Activated CD4-positive, alpha-beta T cell treated with anti-CD3 and anti-CD28 coated beads for 4 hours (primary cell): ENCODE measurements at places on chromosomes 1 and 21.

GRCh38 chr1:225868631-225869330 is 13.4 kb downstream of the TMEM63A start:
- DNase-seq, result no peak

DNA sequence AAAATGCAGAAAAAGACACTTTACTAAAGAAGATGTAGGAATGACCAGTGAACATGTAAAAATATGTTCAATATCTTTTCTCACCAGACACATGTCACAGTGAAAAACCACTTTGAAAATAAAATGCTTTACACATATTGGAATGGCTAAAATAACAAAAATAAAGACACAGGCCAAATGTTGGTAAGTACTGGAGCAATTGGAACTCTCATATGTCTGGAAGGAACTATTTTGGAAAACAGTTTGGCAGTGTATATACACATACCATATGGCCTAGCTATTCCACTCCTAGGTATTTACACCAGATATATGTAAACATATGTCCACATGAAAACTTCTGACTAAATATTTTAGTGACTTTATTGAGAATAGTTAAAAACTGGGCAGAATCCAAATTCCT is 927.2 kb downstream of the BRINP3 start:
- DNase-seq, result no peak

- DNase-seq, result no peak
Observed at GRCh38 chr1:224632921-224633321, 16.8 kb downstream of the CNIH3 start.

DNA sequence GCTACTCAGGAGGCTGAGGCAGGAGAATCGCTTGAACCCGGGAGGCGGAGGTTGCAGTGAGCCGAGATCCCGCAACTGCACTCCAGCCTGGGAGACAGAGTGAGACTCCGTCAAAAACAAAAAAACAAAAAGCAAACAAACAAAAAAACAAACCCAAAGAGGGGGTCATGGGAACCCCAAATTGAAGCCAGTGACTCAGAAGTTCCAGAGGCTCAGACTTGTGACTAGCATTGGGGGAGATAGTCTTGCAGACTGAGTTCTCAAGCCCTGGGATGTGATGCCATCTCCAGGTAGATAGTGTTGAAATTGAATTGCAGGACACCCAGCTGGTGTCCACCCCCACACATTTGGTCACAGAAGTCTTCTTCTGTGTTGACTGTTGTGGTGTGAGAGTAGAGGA is 24.9 kb upstream of the ENO1 start:
- DNase-seq, result no peak

DNA sequence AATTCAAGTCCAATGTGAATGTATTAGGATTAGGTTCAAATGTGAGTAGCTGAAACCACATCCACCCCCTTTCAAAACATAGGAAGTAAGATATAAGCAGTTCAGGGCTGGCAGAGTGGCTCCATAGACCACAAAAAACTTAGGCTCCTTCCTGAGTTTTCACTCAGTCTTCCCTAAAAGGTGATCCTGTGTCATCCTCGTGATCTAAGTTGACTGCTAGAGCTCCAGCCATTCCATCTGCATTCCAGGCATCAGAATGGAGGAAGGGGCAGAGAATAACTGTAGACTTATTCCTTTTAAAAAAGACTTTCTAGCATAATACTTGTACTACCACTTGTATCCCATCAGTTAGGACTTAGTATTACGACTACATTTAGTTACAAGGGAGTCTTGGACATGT is 204.1 kb downstream of the PBX1 start:
- no peak for DNase-seq

DNA sequence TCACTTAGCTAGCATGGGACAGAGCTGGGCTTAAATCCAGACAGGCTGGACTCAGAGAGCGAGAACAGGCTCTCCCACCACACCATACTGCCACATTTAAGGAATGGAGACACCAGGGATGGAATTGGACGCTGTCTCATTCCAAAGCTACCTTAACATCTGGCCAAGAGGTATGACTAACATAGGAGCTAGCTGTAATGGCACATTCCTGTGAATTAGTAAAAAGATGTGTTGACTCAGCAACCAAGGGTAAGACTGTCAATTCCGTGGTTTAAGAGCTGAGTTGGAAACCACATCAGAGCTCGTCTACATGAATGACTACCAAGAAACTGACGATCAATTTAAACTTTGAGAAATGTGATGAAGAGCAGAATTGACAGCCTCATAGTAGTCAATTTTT is 8.3 kb upstream of the TNFRSF9 start:
- peak; percentile 36 for DNase-seq

DNA sequence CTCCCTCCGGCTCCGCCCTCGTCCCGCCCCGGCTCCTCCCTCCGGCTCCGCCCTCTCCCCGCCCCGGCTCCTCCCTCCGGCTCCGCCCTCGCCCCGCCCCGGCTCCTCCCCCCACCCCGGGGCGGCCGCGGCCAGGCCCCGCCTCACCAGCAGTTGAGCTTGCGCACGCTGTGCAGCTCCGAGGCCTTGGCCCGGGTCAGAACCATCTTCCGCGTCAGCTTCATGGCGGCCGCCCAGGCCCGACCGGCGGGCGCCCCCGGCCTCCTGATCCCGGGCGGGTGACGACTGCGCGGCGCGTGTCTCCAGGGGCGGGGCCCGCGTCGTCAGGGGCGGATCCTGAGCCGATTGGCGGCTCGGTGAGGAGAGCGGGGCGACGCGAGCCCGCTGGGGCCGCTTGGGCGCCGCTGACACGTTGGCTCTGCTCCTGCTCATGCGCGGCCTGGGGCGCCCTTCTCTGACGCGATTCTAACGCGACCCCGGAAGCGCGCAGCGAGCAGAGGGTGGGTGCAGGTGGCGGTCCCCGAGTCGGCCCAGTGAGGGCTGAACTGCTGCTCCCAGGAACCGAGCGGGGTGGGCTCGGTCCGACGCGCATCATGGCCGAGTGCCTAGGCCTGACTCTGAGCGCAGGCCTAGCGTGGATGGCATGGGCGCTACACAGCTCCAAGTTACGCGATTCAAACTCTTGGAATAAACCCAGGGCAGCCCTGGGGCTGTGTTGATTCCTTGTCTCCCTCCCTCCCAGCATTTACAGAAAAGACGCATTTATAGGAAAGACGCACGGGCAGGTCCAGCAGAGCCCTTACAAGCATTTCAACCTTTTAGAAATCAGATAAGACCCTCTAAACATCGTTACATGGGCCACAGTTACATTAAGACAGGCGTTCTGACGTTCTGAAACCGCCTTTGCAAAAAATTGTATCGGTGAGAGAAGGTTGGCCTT is at the start of gene CFAP410:
Gene CFAP410 (minus strand): TSS at position 420 of the 940 bp plus-strand sequence. CDS start 196 bp downstream, at position 224.
- DNase-seq, result peak; percentile 92

DNA sequence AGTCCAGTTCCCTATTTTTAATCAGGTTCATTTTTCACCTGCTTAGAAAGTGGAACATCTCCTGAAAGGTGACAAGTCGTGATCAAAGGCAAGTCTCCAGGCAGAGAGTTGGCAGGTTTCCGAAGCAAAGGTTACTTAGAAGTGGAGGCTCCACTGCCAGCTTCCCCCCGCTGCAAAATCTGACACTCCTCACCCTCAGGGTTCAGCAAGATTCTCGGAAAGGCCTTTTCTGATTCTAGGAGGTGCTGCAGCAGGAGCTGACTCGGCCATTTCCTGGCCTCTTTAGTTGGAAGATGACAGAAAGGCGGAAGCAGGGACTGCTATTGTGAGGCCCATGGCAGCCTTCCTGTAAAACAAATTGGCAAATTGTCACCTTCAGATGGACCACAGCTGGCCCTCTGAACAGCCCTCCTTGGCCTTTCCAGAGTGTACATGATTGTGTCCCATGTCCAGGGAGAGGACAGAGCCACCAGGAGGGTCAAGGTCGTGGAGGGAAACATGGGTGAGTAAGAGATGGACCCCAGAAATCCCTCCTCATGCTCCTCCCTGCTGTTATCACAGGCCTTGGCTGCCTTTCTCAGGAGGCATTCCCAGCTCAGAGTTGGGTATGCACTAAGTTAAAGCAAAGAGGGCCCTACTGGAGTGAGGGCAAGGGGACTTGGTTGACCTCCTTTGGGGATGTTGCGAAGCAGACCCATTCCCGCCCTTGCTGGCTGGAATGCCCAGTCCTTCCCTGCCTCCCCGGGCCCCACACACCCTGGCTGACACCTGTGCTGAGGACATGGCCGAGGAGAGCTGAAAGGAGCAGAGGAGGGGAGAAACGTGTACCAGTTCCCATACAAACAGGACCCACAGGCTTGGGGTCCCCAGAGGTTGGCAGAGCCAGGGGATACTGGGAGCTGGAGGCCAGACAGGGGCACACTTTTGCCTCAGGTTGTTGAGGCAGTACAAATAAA is 115.5 kb upstream of the IRF2BP2 start:
- DNase-seq, result peak; percentile 67

DNA sequence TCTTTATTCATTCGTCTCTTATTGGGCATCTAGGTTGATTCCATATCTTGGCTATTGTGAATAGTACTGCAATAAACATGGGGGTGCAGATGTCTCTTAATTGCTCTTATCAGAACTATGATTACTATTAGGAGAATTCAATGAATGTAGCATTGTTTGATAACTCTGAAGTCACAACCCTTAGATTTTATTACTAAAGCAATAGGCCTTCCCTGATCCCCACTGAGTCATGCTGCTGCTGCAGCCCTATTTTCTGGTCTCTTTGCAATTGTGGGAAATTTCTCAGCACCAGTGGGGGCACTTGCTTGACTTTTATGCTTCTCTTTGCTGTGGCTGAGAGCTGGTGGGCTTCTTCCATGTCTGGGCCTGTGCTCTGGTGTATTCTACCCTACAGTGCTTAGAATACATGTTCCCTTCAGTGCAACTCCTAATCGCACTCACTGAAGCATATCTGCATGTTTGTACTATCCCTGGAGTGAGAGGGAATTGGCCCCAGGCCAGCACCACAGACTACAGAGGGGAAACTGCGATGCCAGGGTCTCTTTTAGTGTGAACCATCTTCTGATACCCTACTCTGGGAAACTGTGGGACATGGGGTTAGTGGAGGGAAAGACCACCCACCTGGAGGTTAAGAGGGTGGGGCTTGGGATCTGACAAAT is 52.2 kb upstream of the ROR1 start:
- DNase-seq, result no peak

DNA sequence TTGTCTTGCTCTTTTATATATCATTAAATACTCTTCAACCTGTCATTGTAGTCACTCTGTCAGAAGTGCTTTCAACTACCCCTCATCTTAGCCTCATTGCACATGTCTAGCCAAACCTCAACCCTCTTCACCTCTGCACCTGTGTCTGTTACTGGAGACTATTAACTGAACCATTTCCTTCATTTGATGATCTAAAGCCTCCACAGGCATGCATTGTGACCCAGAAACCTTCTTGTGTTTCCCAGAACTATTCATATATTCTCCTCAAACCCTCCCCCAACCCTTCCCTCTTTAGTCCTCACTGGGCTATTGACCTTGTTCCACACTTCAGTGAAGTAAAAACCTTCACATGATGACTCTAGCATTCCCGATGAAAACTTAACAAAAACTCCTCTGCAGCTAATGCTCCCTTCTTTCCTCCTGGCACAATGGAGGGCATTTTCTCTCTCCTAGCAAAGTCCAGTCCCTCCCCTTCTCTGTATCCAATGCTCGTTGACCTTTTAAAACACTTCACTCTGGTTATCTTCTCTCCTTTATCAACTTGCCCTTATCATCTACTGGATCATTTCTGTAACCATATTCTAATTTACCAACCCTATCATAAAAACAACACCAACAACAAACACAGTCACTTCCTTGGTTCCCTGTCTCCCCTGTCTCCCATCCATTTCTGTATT is 86.1 kb downstream of the BACH1 start:
- no peak for DNase-seq

DNA sequence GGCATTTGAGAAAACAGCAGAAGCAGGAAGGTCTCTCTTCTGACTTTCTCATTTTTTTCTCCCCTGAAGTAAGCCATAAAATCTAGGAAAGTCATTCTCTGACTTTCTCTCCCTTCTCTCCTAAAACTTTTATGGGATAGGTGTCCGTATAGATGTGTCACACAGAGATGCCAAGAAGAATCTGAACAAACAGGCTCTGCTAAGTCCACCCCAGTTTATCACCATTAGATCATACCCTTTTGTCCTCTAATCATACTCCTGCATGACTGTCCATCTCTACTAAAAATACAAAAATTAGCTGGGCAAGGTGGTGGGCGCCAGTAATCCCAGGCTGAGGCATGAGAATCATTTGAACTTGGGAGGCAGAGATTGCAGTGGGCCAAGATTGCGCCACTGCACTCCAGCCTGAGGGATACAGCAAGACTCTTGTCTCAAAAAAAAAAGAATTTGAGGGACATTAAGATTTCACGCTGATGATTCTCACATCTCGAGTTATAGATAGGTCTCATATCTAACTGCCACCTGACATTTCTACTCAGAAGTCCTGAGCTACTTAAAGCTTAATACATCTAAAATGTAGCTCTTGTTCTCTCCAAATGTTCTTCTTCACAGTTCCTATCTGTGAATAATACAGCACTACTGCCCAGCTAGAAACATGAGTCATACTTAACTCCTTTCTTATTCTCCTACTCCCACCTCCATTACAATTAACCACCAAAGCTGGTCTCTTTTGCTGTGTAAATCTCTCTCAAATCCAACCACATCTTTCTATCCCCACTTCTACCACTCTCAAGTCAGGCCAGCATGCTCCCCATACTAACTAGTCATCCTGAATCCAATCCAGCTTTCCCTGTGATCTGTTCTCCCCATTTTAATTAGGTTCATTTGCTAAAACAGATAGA is 47.7 kb downstream of the ZNF644 start:
- DNase-seq, result no peak

- no peak for DNase-seq
Observed at GRCh38 chr1:48767975-48768510, 8.6 kb downstream of the BEND5 start.

DNA sequence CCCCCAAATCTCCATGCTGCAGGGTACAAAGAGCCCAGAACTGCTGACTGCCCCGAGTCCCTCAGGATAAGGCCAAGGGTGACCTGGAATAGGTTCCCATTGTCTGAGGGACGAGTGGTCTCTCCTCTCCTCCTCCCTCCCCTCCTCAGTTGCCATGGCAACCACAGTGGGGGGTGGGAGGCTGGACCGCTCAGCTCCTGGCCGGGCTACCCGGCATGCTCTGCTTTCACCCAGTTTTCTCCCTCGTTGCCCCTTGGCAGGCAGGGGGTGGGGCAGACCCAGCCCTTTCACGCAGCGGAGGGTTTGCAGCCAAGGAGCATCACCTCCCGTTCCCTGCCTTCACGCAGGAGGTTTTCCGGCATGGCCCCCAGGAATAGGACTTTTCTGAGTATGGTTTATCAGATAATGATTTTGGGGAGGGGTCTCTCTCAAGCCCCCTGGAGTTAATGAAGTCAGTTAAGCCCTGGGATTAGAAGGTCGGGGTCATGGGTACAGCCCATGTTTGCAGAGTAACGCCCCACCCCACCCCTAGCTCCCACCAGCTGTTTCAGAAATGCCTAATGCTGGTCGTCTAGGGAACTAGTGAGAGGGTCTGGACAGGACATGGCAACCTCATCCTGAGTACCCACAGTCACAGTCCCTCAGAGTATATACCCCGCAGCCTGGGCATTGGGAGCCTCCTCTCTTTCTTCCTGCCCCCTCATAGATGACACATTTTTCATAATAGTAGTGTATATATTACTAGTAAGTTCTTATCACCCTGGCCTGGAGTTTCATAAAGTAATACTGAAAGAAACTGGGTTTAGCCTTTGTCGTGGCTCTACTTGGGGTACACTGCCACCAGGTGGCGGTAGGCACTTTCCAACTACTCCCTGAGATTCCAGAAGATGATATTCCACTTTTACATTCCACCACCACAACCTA is 20.7 kb downstream of the C1QB start:
- DNase-seq, result no peak

GRCh38 chr21:41570791-41571355 is 62.9 kb upstream of the TMPRSS2 start:
- no peak for DNase-seq
